CD8-positive, alpha-beta memory T cell (primary cell): ENCODE measurements at places on chromosomes 5 and 9.
A peak's percentile ranks its signal among the peaks of the same experiment; 100 is the strongest.

GRCh38 chr5:91243286-91243685 is 139.8 kb downstream of the ARRDC3 start:
- no peak for DNase-seq

DNA sequence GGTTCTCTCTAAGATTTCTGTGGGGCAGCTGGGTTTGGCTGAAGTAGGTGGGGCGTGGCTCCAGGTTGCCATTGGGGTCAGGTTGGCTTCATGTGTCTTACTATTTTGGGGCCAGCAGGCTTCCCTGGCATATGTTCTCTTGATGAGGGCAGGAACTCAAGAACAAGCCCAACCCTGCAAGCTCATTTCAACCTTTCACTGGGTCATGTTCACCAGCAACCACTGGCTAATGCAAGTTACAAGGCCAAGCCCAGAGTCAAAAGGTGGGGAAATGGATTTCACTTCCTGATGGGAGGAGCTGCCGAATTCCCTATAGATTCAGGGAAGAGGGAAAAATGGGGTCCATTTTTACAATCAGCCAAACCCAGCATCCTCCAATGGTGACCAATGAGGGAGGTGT is 34.0 kb upstream of the HAND1 start:
- no peak for DNase-seq

DNA sequence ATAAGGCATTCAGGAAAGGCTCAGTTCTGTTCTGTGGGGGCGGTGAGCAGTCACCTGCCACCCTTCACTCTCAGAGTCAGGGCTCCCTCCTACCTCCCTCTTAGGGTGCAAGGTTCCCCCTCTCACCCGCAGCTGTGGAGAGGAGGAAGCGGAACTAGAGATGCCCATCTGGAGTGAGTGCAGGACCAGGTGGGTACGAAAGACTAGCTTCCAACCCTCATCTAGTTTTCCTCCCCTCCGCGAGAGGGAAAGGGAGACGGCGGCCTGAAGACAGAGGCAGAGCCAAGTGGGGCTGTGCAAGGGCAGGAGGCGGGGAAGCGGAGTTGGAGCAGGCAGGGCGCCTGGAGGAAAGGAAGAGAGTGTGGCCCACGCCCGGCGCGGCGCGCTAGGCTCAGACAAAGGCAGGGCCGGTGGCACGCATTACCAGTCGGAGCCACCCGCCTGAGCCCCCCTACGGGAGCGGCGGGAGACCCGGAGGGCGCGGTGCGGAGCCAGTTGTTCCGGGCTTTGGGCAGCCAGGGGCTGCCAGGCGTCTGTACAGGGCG is 7.3 kb downstream of the PRR7 start:
- no peak for DNase-seq

GRCh38 chr9:36461323-36461722 is 61.3 kb upstream of the RNF38 start:
- no peak for DNase-seq

DNA sequence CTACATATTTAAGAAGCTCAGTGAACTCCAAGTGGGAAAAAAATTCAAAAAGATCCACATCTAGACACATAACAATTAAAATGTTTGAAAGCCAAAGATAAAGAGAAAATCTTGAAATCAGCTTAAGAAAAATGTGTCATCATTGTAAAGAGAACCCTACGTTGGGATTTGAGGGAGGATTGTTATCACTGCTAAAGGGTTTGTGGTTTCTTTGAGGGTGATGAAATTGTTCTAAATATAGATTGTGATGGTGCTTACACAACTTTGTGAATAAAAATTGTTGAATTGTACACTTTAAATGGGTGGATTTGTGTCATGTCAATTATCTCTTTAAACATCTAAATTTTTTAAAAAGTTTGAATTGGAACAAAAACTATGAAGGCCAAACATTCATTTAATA is 92.2 kb upstream of the ADAMTS19 start:
- DNase-seq = no peak

GRCh38 chr5:169893571-169893970 is 86.7 kb downstream of the INSYN2B start:
- DNase-seq = no peak

- DNase-seq = no peak
These were observed 4.5 kb upstream of the MOB3B start for GRCh38 chr9:27534131-27534530.

- DNase-seq = no peak
These were observed 124.3 kb upstream of the ICE1 start for GRCh38 chr5:5298068-5298633.

DNA sequence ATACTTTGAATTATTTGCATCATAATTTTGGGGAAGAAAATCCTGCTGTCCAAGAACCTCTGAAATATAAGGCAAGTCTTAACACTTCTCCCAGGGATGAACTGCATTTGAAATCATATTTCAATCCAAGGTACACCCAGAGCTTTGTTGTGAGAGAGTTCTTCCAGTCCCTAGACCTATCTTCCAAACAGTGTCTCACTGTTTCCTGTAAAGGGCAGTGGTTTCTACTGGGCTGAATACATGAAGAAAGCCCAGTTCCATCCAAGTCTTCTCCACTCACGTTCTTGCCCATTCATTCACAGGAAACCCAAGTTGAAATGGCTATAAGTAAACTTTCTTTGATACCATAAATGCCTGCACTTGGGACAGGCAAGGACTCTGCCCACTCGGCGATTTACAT is 108.3 kb upstream of the LHFPL2 start:
- DNase-seq = no peak

GRCh38 chr9:27162045-27162444 is 53.0 kb downstream of the TEK start:
- DNase-seq = no peak

DNA sequence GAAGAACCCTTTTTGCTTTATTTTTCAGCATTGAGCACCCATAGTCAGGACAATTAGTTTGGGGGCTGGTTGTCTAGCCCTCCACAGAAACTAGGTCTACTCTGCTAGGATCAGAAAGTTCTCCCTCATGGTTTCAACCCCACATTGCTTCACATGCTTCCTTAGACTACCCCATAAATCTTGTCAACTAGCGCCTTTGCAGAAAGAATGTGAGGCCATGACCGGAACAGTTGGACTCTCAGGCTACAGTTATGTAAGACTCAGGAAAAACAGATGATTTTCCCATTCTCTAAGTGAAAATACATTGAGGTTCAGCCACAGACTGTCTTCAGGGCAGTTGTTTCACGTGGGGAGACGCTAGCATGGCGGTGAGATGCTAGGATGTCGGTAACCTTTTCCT is 255.6 kb downstream of the NR3C1 start:
- DNase-seq = no peak

GRCh38 chr9:89361031-89361430 is 42.7 kb downstream of the SECISBP2 start:
- no peak for DNase-seq

DNA sequence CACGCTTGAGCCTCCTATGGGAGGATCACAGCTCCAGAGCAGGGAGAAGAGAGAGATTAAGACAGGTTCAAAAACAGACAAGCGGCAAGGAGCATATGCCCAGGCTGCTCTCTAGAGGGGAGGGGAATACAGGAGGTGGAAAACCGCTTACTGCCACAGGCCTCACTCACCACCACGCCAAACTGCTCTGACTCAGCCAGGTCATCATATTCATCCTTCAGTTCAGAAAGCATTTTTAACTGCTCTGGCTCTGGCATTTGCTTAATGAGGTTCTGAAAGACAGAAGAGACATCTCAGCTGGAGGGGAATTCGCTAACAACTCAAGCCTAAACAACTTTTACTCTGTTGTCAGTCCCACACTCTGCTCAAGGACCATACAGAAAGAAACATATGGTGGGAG is 40.1 kb downstream of the PCDHGC5 start:
- DNase-seq = no peak

- no peak for DNase-seq
These were observed 14.3 kb downstream of the GRIA1 start for GRCh38 chr5:153504726-153505125.

- DNase-seq = no peak
These were observed 56.4 kb upstream of the BOD1 start for GRCh38 chr5:173672891-173673290.

DNA sequence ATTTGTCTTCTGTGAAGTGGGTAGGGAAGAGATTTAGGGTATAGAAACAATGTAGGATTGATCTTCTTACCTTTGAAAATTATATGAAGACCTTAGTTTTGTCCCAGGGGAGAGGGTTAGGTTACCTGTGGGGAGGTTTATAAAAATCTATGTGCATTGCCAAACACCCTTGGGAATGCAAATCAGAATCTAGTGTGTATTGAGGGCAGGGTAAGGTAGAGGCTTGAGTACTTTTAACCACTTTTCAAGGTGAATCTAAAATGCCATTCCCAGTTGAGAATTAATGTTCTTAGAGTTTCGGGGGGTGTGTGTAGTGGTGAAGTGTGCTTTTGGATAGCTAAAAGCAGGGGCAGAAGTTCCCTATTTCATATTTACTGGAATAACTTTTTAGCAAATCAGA is 288.4 kb downstream of the CD180 start:
- no peak for DNase-seq

GRCh38 chr5:43616535-43616934 is 13.6 kb downstream of the NNT start:
- DNase-seq = no peak

- DNase-seq = no peak
These were observed 82.9 kb downstream of the GRAMD2B start for GRCh38 chr5:126506079-126506478.

DNA sequence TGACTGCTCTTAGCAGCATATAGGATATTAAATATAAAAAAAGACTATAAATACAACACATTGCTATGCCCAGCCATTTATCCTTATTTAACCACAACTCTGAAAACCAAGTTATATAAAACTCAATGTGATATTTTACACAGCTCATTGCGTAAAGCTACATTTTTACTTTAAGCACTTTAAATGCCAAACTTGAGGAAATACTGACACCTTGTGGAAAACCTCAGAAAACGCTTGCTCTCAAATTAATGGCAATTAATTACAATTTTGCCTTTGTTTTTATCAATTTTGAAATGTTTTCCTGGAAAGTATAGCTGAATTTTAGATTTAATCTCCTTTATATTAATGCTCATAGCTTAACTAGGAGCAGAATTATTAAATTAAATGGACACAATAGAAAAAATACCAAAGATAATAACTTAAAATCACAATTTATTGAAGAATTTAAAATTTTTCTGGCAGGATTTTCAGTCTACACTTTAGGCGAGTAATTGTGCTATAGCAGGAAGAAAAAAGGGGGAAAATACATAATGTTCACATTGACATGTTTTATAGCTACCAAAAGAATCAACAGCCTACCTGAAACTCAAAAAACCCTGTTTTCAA is 25.2 kb upstream of the PLAC8L1 start:
- no peak for DNase-seq

- DNase-seq = no peak
These were observed 243.9 kb downstream of the ARL15 start for GRCh38 chr5:54066433-54066832.

- DNase-seq = no peak
These were observed 275.9 kb downstream of the DMRTA1 start for GRCh38 chr9:22722492-22722891.

DNA sequence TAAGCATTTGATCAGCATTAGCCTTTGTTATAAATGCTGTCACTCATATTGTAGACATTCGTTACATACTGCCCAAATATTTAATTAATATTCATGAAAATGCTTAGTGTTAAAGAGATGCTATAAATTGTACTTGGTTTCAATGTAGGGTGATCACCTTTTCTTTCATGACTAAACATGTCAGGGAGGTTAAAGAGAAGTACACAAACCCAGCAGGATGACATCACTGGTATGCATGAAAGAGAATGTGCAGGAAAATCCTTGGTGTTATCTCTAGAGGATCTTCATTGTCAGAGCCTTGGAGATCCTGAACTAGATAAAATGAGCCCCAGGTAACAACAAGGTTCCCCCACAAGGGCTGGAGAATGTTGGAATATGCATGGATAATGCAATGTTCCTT is 33.0 kb upstream of the SV2C start:
- DNase-seq = no peak

- no peak for DNase-seq
These were observed at the start of gene IRX4 for GRCh38 chr5:1882337-1883119. Gene IRX4, minus strand, starts transcription at chr5:1882925. Its CDS starts 278 bp downstream, at chr5:1882647.

DNA sequence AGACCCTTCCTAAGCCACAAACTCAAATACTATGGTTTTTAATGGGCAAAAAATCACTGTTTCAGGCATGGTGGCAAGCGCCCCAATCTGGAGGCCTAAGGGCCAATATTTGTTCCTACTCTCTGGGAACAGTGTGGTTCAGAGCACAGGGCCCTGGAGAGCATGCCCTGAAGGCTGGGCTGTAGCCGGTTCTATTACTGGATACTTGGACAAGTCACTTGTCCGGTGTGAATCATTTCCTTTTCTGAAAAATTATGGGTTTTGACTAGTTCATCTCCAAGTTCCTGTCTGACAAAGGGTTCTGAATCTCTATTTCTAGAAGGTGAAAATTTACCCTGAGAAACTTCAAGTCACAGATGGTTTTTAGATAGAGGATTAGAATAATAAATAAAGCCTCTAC is 75.0 kb downstream of the OTULIN start:
- no peak for DNase-seq

GRCh38 chr9:38085308-38085707 is 16.3 kb upstream of the SHB start:
- DNase-seq = no peak

- no peak for DNase-seq
These were observed 36.2 kb upstream of the MEGF9 start for GRCh38 chr9:120750421-120750820.

DNA sequence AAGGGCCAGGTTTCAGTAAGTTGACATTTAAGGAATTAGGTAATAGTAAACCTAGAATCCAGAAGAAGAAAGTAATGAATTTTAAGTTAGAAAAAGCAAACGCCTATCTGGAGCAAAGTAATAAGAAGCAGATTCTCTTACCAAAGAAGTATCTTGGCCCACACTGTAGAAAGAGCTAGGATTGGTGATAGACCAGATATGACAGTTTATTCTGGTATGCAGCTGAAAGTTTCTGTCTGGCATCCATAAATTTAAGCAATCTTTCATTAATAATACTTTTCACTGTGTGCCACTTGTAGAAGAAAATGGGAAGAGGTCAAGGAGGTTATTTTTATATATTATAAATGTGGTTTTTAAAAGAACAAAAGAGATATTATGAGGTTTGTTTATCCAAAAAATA is 3.0 kb downstream of the RECK start:
- DNase-seq = no peak

GRCh38 chr9:91814201-91814600 is 135.8 kb downstream of the ROR2 start:
- no peak for DNase-seq

DNA sequence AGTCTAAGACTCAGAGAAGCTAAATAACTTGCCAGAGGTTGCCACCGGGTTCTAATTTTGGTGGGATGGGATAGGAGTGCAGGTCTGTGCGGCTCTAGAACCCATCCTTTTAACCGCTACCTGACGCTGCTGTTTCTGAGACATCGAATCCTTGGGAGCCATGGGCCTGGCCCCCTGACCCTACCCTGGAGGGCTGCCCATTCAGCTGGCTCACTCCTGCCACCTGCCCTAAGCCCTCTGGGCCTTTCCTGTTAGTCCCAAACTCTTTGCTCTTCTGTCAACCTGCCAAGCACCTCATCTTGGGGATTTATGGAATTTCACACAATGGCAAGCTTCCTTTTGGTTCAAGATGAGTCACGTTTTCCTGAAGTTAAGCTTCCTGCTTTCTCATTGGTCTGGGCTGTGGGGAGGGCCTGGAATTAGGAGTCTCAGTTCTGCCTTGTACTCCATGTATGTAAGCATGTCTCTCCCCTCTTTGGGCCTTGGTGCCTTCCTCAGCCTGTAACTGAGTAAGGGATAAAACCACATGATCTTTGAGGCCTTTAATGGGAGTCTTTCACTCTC is 26.6 kb downstream of the ENHO start:
- no peak for DNase-seq

GRCh38 chr5:6820851-6821479 is 107.7 kb downstream of the TENT4A start:
- DNase-seq = peak; percentile 40
